ENCODE measurements at places on chromosomes 11 and 22.
A peak's percentile ranks its signal among the peaks of the same experiment; 100 is the strongest.

GRCh38 chr11:10476342-10476741 lies 21.3 kb downstream of the AMPD3 start:
- no peak for DNase-seq

GRCh38 chr22:43230971-43231723 lies 44.2 kb upstream of the TTLL12 start:
- peak; percentile 7 for DNase-seq

- no peak for DNase-seq
Measured at GRCh38 chr11:47111318-47111804, 65.3 kb downstream of the ARFGAP2 start.

- DNase-seq, result no peak
Measured at GRCh38 chr11:100469835-100470234, 217.3 kb upstream of the ARHGAP42 start.

- DNase-seq, result no peak
Measured at GRCh38 chr22:45197606-45198462, 34.1 kb downstream of the NUP50 start.

GRCh38 chr11:125948278-125949051 lies 2.6 kb downstream of the VSIG10L2 start:
- no peak for DNase-seq

- no peak for DNase-seq
Measured at GRCh38 chr11:61911701-61912529, 5.5 kb downstream of the RAB3IL1 start.

GRCh38 chr11:13923182-13923581 lies 39.3 kb upstream of the SPON1 start:
- DNase-seq, result no peak

DNA sequence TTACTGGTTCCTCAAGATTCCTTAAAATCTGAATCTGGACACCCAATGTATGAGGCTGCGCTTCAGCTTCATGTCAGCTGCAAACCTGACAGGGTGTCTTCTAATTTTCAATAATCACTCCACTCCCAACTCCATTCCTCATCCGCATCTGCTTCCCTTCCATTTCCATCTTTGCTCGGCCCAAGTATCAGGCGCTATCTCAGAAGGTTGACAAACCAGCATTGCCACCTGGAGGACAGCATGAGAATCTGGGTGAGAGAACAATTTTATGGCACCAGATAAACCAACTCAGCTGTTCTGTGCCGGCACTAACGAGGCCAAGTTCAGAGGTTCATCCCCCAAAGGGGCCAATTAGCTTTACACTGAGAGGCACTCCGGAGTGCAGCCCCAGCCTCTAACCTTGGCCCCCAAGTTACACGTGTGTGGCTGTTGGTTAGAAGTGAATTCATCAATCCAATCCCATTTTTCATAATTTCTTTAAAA lies 79.1 kb upstream of the LMO2 start:
- peak; percentile 17 for DNase-seq

DNA sequence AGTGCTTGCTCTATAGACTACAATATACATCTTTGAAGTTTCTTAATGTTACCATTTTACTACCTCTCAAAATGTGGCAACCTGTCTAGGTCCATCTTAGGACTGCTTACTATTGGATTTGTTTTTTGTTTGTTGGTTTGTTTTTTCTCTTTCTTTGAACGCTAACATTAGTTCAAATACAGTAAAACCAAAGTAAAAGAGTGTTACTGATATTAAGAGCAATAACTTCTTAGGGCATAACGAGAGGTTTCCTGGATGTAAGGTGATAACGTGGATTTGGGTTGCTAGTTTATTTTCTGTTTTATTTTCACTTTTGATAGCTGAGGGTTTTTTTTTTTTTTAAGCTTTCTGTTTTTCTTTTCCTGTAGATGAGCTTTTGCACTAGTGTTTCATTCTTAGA lies 43.6 kb downstream of the TMEM135 start:
- DNase-seq, result no peak
